ENCODE measurements at places on chromosomes 2 and 18.

DNA sequence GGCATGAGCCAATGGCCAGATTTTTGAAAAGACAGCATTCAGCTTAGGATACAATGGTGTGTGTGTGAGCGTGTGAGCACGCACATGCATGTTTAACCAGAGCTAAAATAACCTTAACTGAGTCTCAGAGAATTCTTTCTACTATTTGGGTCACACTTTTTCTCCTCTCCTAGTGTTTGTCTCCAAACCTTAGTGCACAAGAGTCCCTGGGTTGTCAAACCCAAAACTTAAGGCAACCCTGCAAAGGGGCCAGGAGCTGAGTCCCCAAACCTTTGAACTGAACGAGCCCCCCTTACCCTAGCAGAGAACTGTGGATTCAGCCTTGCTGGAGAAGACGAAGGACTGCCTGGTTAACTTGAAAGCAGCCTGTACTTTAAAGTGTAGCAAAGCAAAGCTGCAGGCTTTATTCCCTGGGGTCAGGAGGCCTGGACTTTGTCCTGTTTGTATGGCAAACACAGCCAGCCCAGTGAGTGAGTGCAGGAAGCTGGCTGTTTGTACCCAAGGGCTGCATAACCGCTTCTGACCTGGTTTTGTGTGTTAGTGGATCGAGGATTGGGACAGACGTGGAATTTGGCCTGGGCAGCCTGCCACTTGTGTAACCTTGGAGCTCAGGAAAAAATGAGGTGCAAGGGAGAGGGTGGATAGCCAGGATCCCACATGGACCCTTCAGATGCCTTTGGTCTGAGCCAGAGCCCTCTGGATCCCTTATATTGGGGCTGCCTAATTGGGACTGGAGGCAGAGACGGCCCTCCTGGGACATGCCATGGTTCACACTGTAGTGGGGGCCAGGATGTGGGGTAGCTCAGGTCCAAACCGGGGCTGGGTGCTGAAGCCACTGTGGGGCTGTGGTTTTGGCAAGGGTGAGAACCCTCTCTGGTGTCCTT is 6.4 kb upstream of the PSMD1 start:
- DNase-seq, result no peak

- DNase-seq, result no peak
These were observed 262.3 kb downstream of the SOX11 start for GRCh38 chr2:5954509-5954908.

DNA sequence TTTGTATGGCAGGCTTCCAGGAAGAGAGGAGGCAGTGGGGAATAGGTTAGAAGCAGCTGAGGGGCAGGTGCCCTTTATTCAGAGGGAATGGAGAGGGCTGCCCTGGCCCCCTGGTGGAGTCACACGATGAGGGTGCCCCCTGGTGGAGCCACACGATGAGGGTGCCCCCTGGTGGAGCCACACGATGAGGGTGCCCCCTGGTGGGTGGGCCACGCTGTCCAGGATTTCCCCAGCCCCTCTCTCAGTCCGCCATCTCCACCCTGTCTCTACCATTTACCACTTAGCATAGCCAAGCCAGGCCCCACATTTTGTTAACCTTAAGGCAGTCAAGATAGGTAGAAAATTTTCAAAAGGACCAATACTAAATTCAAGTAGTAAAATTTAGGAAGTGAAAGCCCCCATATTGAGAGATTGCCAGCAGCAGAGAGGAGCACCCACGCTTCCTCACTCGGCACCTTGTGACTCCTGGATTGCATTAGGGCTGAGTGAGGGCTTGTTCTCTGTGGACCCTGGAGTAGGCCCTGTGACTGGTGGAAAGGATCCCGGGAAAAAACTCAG is 10.4 kb upstream of the FAM228A start:
- peak; percentile 37 for DNase-seq

DNA sequence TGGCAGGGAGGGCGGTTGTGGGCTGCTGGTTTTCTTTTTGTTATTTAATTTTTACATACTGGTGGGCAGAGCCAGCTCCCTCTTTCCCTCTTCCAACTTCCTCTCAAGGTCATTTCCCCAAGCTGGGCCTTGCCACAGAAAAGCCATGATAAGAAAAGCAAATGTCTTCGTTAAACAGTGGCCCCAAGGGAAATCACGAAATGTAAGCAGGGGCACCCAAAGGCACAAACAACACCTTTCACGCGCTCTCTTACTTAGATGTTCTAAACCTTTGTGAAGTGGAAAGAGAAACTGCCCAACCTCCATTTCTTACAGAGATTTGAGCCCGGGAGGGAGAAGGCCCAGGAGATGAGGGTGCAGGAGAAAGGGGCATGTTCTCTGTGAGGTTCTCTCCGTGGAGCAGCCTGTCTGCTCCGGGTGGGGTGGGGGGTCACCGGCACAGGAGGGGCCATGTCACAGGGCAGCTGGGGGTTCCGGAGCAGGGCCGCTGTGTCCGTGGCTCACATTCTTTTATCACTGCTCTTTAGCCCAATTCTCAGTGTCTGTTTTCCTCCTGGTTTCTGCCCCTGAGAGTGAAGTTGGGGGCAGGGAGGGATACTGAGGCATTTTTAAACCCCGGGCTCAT is 190.7 kb upstream of the GATA6 start:
- no peak for DNase-seq

DNA sequence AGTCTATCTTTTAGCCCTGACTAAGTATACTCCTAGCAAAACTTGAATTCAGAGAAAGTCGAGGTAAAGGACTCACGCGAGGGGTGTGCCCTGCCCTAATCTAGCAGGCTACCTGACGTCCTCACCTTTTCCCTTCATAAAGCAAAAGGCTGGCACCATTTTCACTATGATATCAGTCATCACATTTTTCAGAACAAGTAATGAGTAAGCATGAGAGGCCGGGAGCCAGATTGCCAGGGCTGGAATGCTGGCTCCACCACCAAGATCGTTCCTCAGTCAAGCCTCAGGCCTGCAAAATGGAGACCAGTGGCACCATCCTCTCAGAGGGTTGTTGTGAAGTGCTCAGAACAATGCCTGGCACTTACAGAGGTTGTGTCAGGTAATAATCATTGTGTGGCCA is 18.7 kb upstream of the NCKAP5 start:
- DNase-seq, result no peak

DNA sequence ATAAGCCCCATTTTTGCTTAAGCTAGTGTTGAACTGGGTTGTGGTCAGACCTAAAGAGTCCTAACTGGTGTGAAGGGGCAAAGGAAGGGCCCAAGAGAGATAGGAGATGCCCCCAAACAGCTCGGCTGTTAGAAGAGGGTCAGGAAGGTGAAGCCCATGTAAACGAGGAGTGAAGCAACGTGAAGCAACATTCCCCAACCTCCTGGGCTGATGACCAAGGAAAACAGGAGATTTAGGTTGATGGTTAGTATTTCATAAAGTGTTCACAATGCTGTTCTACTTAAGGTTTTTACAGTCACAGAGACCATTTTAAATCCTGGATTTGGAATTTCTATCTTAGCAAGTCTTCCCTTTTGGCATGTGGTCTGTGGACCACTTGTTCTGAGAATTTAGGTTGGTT is 144.0 kb upstream of the SERPINE2 start:
- no peak for DNase-seq

- no peak for DNase-seq
These were observed 1093.6 kb downstream of the SUCLG1 start for GRCh38 chr2:83365476-83365875.

GRCh38 chr18:22977847-22978701 is 44.9 kb downstream of the RBBP8 start:
- DNase-seq, result no peak

GRCh38 chr2:114446571-114446970 is 4.1 kb downstream of the DPP10 start:
- no peak for DNase-seq

- DNase-seq, result no peak
These were observed 1.3 kb upstream of the TGFBRAP1 start for GRCh38 chr2:105330681-105331375.

DNA sequence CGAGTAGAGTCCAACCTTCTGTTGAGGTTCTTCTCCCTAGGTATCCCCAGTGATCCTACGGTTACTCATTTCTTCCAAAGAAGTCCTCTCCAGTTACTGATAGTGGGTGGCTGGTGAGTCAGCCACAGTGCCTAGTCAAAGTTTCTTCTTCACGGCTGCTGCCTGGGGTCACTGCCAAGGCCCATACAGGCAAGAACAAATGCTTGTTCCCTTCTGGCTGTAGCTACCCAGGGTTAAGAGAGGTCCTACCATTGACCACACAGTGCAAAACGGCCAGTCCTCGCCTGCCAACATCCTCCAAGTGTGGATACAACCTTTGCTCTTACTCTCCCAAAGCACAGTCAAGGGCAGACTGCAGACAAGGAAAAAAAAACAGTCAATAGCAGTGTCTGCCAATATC is 2.9 kb upstream of the PTPN4 start:
- DNase-seq, result no peak

DNA sequence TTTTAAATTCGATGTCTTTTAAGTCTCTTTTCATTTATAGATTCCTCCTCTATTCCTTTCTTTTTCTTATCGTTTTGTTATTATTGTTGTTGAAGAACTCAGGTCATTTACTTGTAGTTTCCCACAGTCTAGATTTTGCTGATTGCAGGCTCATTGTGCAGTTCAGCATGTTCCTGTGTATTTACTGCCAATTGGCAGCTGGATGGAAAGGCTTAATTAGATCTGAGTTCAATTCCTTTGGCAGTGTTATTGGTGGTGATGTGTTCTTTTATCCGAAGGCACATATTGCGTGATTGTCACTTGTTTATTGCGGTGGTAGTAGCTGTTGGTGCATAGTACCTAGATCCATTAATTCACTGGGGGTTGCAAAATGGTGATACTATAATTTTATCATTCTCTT is 180.7 kb downstream of the BABAM2 start:
- DNase-seq, result no peak

Data from CD8-positive, alpha-beta memory T cell (primary cell).